ENCODE measurements at places on chromosomes 7 and 10.

GRCh38 chr10:84317174-84317573, 11.2 kb upstream of the CCSER2 start:
- no peak for DNase-seq

- DNase-seq: no peak
Observed at GRCh38 chr7:105180002-105180401, 166.0 kb downstream of the KMT2E start.

GRCh38 chr7:98236355-98237185, 15.5 kb downstream of the TECPR1 start:
- DNase-seq: peak; percentile 2

GRCh38 chr7:117193564-117193963, 129.3 kb downstream of the WNT2 start:
- no peak for DNase-seq

- DNase-seq: no peak
Observed at GRCh38 chr7:72058579-72058978, 353.6 kb downstream of the CALN1 start.

GRCh38 chr10:79246606-79247275, 100.5 kb upstream of the PPIF start:
- no peak for DNase-seq

DNA sequence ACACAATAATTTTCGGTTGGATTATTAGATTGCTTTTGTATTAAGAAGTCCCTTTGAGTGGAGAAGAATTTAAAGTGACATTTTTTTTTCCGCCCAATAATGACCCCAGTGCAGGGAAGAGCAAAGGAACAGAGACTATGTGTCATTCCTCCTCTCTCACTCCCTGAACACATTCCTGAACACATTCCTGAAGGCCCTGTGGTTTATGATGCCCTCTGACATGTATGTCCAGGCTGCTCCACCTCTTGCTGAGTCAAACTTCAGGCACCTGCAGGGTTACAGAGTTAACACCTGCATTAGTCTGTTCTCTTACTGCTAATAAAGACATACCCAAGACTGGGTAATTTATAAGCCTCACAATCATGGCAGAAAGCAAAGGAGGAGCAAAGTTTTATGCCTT, 704.0 kb upstream of the LRRN3 start:
- peak; percentile 10 for DNase-seq

All from 8988T (cell line).